Astrocyte of the hippocampus (primary cell): ENCODE measurements at places on chromosomes 6 and 20.
A peak's percentile ranks its signal among the peaks of the same experiment; 100 is the strongest.

- no peak for DNase-seq
Measured at GRCh38 chr6:37861452-37861851, 41.9 kb downstream of the ZFAND3 start.

- DNase-seq: no peak
Measured at GRCh38 chr6:2792330-2793110, 27.3 kb downstream of the WRNIP1 start.

GRCh38 chr6:90226257-90226656 lies 70.4 kb downstream of the BACH2 start:
- peak; percentile 62 for DNase-seq

GRCh38 chr6:16494793-16495192 lies 256.4 kb downstream of the GMPR start:
- peak; percentile 48 for DNase-seq

- no peak for DNase-seq
Measured at GRCh38 chr20:25061103-25061799, 3.3 kb upstream of the ACSS1 start.

- no peak for DNase-seq
Measured at GRCh38 chr20:4821590-4821989, 99.9 kb downstream of the PRND start.

DNA sequence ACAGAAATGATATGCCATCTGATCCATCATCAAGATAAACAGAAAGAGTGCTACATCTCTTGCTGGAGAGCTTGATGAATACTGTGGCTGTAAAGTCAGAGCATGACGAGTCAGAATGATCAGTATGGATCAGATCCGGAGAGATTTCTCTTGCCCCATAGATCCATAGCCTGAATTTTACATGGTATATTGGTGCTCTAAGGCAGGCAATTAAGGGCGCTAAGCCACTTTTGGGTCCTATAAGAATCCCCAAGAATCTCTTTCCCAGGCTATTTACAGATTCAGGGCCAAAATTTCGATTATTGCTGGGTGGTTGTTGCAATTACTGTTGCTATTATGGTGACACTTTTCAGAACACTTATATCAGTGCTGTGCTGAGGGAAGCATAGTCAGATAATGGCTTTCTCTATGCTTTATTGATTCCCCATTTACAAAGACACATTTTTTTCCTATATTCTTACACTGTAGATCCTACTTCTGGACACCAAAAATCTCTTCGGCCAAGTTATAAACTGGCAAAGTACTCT lies 94.4 kb downstream of the ADGRB3 start:
- no peak for DNase-seq

DNA sequence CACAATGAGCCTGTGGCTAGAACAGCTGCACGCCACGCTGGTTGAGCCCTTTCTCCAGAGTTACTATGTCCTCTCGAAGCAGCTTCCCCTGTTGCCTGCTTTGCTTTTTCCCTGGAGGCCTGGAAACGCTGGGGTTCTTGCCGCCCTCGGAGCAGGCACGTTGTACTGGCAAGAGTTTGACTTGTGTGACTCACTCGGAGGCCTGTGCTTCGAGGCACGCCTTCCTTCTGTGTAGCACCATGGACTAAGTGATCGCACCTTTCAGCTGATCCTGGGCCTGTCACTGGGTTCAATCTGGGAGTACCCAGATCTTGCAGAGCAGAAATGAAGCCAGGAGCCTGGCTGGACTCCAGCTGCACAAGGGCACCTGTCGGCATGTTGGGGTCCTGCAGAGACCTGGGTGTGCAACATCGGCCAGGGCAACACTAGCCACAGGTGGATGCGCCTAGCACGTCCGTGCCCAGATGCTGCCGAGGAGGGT lies 5.2 kb downstream of the INSM1 start:
- DNase-seq: peak; percentile 56

- no peak for DNase-seq
Measured at GRCh38 chr6:43302126-43302525, 4.1 kb downstream of the SLC22A7 start.

- peak; percentile 67 for DNase-seq
Measured at GRCh38 chr20:63434599-63435378, 37.7 kb downstream of the KCNQ2 start.

- no peak for DNase-seq
Measured at GRCh38 chr6:4778086-4778485, 1.9 kb downstream of the CDYL start.
